ENCODE measurements at places on chromosomes 11 and 22.

DNA sequence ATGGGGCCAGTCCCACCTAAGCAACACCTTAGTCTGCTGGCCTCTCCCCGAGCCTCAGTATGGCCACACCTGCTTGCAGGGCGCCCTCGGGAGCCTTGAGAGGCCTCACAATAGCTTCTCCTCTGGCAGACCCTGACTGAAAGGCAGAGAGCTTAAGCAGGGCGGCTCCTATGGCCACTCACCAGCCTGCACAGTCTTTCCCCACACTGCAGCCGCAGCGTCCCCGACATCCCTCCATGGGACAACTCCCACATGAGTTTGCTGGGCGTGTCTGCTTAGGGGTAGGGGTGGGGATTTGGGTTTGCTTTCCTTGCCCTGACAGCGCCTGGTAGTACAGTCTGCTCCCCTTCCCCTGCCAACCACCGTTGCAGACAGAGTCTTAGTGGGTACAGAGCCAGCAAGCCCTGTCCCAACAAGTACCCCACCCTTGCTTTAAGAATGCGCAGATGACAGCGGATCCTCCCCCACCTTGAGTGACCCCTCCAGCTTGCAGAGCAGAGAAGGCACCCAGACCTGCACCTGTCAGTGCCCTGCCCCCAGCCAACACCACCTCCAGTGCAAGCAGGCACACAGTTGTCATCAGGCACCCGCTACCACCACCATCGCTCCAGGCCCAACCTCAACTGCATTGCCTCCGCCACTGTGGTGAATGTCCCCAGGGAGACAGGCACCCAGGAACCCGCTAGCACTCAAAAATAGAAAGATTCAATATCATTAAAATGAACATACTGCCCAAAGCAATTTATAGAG lies 413.8 kb upstream of the ARHGAP42 start:
- DNase-seq, result no peak

DNA sequence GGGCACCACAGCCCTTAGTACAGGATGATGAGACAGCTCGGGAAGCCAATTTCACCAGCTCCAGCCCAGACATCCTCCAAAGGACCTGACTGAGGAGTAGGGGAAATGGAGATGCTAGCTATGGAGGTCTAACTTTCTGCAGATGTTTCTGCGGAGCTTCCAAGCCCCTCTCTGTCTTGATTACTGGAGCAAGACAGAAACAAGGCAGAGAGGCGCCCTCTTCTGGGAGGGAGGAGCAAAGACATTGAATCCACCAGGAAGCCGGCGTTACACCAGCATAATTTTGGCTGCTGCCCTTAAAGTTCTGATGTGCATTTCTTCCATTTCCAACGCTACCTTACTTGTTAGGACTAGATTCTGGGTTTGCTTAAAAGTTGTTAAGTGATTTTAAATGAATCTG lies 107.3 kb upstream of the HSD17B12 start:
- DNase-seq, result no peak

DNA sequence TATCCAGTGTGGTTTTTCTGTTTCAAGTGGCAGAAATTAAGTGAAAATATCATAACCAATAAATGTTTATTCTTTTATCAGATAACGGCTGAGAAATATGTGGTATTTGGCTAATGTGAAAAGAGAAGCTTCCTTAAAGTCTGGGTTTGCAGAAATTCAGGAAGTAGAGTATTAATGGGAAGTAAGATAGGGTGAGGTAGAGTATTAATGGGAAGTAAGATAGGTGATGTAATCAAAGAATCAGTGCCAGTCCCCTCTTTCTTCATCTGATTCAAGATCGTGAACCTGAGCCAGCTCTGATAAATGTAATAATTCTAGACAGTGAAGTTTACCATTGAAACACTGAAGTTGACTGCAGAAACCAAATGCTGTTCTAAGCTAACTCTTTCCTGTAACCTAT lies 30.9 kb downstream of the TRPC6 start:
- no peak for DNase-seq

GRCh38 chr11:106503901-106504300 lies 426.4 kb downstream of the AASDHPPT start:
- no peak for DNase-seq

GRCh38 chr11:59243633-59244032 lies 30.9 kb upstream of the MPEG1 start:
- no peak for DNase-seq

DNA sequence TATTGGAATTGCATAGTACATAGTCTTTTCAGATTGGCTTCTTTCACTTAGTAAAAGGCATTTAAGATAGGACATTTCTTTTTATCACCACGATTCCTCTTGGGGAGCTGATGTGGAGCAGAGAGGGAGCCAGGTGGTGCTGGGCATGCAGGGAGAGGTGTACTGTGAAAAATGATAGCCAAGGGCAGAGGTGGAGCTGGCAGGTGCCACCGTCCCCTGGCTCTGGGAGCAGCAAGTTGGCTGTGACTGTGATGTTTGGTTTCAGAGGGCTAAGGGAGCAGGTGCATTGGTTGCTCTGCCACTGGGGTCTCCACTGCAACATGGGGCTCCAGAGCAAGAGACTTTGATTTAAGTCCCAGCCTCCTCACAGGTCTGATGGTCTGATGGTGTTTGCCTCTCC lies 16.5 kb downstream of the SGSM1 start:
- no peak for DNase-seq

- DNase-seq, result no peak
These were observed 20.1 kb upstream of the SYTL2 start for GRCh38 chr11:85831050-85831449.

GRCh38 chr11:110921742-110922521 lies 209.7 kb upstream of the ARHGAP20 start:
- DNase-seq, result no peak

GRCh38 chr11:11717064-11717725 lies 95.4 kb upstream of the GALNT18 start:
- DNase-seq, result no peak

- DNase-seq, result no peak
These were observed 35.3 kb downstream of the EXPH5 start for GRCh38 chr11:108558222-108558621.

GRCh38 chr22:24460418-24461089 lies 33.2 kb downstream of the ADORA2A start:
- no peak for DNase-seq

DNA sequence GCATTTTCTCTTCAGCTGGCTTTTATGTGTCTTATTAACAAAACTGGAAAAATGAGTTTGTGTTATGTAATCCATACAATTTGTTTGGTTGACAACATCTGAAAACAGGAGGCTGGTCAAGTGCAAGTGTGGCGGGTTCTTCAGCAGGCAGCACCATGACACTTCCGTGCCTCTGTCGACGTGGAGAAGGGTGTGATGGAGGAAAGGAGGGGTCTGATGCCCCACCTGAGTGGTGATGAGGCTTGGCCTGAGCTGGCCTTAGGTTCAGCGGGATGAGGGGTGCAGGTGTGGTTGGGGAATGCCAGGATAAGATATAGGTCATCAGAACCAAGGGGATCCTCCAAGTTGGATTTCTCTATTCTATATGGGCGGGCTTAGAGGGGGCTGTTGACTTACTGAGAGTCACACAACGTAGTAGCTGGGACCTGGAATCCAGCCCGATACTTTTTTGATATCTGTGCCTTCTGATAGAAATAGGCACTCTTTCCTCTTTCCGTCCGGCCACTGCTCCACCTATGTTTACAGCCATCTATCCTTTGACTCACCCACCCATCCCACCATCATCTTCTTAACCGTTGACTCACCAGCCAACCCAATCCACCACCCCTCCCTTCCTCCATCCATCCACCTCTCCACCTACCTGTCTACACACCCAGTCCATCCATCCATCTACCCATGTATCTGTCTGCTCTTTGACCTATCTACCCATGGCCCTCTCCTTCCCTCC lies 29.0 kb downstream of the SHANK3 start:
- DNase-seq, result no peak

DNA sequence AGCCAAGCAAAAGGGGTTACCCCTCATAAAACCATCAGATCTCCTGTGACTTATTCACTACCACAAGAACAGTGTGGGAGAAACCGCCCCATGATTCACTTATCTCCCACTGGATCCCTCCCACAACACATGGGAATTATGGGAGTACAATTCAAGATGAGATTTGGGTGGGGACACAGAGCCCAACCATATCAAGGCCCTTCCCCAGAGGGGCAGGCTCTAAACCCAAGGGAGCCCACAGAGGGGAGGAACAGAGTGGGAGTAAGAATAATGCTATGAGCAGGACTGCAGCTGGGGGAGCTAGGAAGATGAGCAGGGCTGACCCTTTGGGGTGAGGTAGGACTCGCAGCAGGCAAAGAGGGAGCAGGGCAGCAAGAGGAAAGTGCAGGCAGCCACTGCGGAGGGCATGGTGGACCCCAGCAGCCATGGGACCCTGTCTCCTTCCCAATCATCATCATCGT lies 59.3 kb downstream of the CD82 start:
- DNase-seq, result peak; percentile 8

- no peak for DNase-seq
These were observed 187.3 kb upstream of the B3GAT1 start for GRCh38 chr11:134599299-134599771.

DNA sequence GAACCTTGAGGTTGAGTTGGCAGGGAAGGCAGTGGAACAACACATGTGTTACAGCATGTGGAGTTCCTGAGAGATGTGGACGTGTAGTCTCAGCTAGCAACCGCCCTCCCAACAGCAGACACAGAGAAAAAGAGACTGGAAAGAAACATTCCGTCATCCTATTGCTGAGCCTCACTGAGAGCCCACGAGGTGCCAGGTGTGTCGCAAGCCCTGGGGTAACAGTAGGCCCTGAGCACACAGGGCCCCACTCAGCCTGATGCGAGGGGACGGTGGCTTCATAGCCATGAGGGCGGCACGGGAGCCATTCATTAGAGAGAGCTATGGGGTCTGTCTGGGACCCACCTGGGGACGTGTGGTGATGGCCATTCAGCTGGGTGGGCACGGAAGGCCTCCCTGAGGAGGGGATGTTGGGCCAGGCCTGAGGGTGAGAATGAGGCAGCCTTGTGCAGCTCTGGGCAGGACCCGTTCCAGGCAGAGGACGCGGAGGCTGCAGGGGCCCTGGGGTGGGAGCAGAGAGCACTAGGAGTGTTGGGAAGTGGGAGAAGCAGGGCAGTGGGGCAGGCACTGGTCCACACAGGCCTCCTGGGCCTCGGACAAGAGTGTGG lies 26.2 kb downstream of the MPPED1 start:
- DNase-seq, result no peak

DNA sequence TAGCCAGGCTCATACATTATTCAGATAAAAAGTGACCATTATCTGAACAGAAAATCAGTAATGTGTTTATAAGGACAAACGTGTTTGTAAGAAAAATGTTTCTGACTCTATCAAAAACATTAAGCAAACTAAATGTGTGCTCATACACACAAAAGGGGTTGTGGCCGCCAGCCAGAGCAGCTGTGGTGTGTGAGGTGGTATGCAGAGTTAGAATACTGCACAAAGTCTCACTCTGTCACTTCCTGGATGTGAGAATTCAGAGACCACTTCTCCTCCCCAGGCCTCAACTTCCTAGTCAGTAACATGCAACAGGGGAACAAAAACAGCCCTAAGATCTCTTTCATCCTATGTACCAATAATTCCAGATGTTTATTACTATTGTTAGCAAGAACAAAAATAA lies 9.4 kb downstream of the OR5B21 start:
- DNase-seq, result no peak

GRCh38 chr11:12725863-12726682 lies 51.9 kb downstream of the TEAD1 start:
- no peak for DNase-seq

DNA sequence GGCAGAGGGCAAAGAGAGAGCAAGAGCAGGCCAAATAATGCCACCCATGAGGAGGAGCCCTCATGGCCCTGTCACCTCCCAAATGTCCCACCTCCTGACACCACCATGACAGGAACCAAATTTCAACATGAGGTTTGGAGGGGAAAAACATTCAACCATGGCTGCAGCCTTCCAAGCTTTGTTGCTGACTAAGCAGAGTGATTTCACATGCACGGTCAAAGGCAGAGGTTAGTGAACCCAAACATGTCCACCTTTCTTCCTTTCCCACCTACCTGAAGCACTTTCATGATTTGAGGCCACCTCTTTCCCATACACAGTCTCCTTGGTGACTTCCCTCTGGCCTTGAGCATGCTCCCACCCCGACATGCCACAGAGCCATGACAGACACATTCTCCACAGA lies 89.7 kb downstream of the C11orf91 start:
- no peak for DNase-seq

DNA sequence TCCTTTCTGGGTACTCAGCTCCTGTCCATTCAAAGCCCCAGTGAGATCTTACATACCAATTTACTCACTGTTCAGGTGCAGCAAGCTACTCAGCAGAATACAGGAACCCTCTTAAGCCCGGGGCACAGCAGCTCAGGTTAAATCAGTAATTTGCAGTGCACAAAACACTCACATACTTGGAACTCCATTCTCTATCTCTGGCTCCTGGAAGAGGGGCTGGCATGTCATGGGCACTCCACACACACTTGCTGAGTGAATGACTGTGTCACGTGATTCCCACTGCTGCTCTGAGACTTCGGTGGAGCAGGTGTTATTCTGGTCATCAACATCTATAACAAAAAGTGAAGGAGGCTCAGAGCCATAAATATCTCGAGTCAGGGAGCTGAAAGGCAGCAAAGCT lies 157.3 kb upstream of the BDNF start:
- DNase-seq, result no peak

DNA sequence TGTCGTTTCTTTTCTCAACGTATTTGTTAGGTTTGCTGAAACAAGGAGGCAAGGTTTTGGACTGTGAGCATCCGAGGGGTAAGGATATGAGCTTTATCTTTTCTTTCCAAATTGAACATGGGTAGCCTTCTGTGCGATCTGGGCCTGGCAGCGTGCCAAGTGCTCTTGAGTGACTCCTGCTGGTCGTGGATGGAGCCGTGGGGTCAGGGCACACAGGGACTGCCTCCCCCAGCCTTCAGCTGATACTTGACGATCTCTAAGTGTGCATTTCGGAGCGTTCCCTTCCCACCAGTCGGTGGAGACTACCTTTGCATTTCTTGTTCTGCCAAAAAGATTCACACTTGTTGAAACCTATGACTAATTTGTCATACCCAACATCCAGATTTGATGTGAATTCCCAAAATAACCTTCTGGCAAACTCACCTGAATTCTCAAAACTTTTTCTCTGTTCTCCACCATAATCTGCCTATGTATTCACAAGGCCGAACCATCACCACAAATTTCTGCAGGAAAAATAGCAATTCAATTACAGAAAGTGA lies 40.1 kb upstream of the CLMP start:
- no peak for DNase-seq

DNA sequence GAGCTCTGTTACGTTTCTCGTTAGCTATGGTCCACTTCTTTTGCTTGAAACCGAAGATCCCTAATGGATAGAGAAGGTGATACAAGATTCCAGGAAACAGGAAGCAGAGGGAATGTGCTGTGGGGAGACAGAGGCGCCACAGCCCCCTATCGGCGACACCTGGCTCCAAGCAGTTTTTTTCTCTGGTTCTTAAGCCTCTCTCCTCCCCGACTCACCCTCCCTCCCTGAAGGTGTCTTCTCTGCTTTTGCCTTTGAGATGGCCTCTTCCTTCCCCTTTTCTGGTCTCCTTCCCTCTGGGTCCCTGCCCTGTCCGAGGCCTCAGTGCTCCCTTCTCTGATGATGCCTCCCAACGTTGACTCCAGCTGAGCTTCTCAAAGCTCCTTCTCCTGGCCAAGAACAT lies 14.2 kb upstream of the APOBEC3A start:
- no peak for DNase-seq

All from central memory CD8-positive, alpha-beta T cell (primary cell).